ENCODE measurements at places on chromosomes 13 and 19.

DNA sequence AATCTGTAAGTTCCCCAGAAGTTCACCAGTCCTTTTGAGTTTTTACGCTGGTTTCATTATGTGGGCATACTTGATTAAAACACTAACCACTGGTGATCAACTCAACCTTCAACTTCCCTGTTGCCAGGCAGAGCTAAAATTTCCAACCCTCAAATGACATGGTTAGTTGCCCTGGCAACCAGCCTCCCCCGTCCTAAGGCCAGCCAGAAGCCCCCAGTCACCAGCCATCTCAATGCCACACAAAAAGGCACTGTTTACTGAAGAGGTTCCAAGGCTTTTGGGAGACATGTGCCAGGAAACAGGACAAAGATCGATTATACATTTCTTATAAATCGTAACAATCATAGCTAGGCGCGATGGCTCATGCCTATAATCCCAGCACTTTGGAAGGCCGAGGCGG is 1.6 kb downstream of the ZNF649 start:
- DNase-seq, result no peak

GRCh38 chr13:101520672-101521071 is 68.2 kb downstream of the ITGBL1 start:
- DNase-seq, result peak; percentile 21

DNA sequence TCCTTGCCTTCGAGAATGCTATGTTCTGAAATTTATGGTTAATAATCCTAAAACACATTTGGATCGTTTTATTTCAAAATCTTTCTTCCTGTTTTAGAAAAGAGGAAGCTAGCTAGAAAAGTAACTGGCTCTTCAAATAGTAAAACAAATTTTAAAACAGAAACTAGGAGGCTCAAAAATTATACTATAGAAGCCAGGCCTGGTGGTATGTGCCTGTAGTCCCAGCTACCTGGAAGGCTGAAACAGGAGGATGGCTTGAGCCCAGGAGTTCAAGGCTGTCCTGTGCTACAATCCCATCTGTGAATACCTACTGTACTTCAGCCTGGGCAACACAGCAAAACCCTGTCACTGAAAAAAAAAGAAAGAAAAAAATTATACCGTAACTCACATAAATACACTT is 57.9 kb downstream of the ELF1 start:
- peak; percentile 62 for DNase-seq

GRCh38 chr13:49058761-49059160 is 83.0 kb downstream of the FNDC3A start:
- DNase-seq, result no peak

- DNase-seq, result no peak
Observed at GRCh38 chr13:109166804-109167203, 537.4 kb downstream of the MYO16 start.

GRCh38 chr19:11018763-11019162 is 57.9 kb downstream of the SMARCA4 start:
- DNase-seq, result no peak

GRCh38 chr19:42154471-42155323 is 22.5 kb upstream of the POU2F2 start:
- no peak for DNase-seq

DNA sequence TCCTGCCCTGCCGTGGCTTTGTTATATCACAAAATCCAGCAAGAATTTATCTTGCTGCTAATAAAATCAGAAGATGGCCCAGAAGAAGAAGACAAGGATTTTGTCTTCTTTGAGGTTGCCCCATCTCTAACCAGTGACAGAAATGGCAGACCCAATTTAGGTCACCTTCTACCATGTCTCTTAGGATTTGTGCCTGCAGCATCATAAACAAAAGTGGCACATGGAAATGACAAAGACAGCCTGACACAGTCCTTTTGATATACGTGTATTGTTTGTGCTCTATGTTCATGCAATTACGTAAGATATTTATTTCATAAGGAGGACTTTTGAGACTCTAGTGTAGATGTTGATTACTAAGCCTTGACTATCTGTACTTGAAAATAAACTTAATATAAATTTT is 135.9 kb upstream of the TMTC4 start:
- DNase-seq, result no peak

GRCh38 chr13:32737679-32738078 is 151.4 kb downstream of the PDS5B start:
- no peak for DNase-seq

DNA sequence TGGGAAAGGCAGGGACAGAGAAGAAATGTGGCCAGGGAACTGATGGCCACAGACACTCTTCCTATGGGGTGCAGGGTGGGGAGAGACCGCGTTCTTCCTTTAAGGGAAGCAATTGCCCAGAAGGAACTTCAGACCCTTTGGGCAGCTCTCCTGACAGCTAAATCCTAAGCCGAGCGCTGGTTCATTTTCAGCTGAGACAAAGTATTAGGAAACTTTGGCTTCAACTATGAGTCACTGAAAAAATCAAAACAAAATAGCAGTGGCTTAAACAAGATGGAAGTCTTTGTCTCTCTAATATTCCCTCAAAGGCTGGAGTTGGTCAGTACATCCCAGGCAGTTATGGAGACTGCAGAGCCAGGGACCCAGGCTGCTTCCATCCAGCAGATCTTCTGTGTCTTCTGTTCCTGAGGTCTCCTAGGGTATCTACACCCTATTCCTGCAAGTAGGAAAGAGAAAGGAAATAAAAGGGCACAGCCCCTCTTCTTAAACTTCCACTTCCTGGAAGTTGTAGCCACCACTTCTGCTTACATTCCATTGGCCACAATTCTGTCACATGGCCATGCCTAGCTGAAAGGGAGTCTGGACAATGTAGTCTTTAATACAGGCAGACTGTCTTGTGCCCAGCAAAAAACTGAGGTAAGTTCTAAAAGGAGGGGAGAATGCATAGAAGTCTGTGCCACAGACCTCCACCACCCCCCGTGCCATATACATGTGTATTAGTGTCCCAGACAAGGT is 163.5 kb downstream of the KATNAL1 start:
- no peak for DNase-seq

- no peak for DNase-seq
Observed at GRCh38 chr19:14116918-14117578, 514 bp downstream of the PRKACA start.

- DNase-seq, result no peak
Observed at GRCh38 chr13:72507416-72508199, 219.8 kb downstream of the MZT1 start.

- DNase-seq, result no peak
Observed at GRCh38 chr19:12411893-12412292, 10.8 kb upstream of the ZNF799 start.

DNA sequence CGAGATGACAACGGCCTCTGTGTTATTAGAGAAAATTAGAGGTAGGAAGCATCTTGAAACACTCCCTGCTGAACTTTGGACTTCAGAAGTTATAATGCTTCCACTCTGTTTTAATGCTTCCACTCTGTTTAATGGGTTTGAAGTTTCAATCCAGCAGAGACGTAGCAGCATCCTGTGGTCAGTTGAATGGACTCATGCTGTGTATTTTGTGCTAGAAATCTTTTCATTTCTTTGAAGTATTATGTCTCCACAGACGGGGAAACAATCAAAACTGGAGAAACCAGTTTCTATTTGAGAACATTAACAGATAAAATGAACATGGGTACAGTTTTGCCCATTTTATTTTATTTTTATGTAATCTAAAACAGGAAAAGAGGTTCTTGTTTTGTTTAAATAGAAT is 1736.2 kb downstream of the SLITRK5 start:
- DNase-seq, result no peak

GRCh38 chr19:409516-410242 is 732 bp upstream of the C2CD4C start:
- no peak for DNase-seq

DNA sequence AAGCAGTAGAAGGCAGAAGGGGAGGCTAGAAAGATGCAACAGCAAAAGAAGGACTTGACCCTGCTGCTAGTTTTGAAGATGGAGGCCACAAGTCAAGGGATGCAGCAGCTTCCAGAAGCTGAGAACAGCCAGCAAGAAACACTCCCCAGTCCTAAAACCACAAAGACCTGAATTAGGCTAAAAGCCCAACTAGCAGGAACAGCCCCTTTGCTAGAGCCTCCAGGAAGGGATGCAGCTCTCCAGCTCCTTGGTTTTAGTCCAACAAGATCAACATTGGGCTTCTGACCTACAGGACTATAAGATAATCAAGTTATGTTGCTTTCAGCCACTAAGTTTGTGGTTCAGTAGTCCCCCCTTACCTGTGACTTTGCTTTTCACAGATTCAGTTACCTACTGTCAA is 10.5 kb upstream of the LATS2 start:
- DNase-seq, result no peak

GRCh38 chr19:17489392-17490030 is 19.2 kb downstream of the SLC27A1 start:
- DNase-seq, result no peak

DNA sequence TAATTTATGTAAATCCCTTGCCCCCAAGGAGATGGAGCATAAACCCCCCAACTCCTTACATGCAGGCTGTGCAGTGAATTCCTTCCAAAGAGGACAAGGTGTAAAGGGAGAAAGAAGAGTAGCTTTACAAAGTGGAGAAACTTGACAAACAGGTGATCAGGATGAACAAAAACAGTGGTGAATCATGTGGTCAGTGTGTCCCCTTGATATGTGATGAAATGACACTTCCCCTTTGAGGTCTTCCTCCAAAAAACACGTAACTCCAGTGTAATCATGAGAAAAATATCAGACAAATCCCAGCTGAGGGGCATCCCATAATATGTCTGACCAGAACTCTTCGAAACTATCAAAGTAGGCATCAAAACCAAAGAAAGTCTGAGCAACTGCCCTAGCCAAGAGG is 29.5 kb upstream of the AKT2 start:
- no peak for DNase-seq

- no peak for DNase-seq
Observed at GRCh38 chr19:6501740-6502648, at the start of gene TUBB4A. Gene TUBB4A (minus strand): TSS chr19:6502309. CDS start chr19:6502212, 97 bp downstream.

DNA sequence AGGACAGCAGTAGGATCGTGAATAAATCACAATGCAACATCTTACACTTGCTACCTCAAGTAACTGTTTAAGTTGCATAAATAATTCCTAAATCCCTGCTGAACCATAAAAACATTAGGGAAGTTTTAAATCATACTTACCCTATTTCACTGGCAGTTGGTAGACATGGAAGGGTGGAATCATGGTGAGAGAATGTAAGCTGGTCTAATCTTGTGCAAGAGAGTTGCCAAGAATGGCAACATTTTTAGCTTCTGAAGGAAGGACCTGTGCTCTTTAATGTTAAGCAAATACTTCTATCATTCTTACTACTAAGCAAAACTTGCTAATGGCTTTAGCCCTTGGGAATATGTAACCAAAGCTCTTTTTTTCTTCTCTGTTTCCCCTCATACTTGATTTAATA is 46.8 kb downstream of the MTUS2 start:
- DNase-seq, result no peak

DNA sequence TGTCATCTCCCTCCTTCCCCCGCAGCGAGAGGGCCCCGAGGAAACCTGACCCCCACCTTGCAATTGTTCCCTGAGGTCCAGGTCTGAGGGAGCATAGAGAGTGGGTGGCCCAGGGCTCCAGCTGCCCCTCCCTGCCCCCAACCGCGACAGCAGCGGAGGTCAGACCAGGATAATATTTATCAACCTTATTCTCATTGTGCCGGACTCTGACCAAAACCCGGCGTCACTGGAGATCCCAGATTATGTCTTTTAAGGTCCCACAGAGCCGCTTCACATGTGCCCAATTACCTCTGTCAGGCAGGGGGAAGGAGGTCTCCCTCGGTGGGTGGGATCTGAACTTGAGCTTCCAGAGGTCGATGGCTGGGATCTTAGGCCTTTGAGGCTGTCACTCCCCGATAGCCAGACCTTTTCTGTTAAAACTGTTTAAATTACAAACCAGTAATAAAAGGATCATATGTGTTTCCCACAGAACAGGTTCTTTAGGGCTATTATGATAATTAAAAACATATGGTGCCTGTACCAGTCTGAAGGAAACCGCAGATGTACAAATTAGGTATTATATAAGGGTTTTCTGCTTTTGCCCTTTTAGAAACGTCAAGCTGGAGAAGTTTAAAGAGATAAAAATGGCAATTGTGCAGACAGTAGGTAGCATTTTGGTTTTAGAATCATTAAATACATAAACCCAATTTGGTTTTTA is 195.5 kb downstream of the ZNF536 start:
- no peak for DNase-seq

DNA sequence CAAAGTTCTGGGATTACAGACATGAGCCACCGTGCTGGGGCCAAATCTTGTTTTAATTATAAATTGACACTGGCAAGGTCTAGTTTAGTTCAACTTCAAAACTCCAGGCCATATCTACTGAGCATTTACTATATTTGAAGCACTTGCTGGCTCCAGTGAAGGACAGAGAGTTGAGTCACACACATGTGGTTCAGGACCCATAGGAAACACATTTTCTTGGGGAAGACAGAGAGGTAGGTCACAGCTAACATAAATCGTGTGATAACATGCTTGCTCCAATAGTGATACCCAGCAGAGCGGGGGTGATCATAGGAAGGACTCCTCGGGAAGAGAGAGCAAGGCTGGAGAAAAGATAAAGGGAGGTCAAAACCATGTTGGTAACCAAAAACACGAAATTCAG is 170.6 kb upstream of the TSC22D1 start:
- DNase-seq, result no peak

GRCh38 chr13:112683581-112683980 is 6.3 kb upstream of the ATP11A start:
- no peak for DNase-seq

- DNase-seq, result no peak
Observed at GRCh38 chr13:31372454-31372853, 172.7 kb downstream of the B3GLCT start.

GRCh38 chr19:50826492-50827240 is 3.1 kb upstream of the KLK1 start:
- DNase-seq, result no peak

DNA sequence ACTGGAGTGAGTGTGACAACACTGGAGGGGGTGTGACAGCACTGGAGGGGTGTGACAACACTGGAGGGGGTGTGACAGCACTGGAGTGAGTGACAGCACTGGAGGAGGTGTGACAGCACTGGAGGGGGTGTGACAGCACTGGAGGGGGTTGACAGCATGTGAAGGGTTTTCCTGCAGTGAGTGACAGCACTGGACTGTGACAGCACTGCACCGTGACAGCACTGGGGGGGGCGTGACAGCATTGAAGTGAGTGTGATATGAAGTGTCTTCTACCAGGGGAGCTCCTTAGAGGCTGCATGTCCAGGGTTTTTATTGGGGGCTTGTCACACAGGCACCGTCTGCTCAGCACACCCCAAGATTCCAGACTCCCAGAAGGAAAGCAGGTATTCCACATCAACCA is 274.8 kb downstream of the TEX29 start:
- no peak for DNase-seq
